ENCODE measurements at places on chromosomes 2 and 18. TPM values are rescaled to one million over a fixed set of nuclear protein-coding genes. Genes with fewer than 3 reads are reported as not detected.

DNA sequence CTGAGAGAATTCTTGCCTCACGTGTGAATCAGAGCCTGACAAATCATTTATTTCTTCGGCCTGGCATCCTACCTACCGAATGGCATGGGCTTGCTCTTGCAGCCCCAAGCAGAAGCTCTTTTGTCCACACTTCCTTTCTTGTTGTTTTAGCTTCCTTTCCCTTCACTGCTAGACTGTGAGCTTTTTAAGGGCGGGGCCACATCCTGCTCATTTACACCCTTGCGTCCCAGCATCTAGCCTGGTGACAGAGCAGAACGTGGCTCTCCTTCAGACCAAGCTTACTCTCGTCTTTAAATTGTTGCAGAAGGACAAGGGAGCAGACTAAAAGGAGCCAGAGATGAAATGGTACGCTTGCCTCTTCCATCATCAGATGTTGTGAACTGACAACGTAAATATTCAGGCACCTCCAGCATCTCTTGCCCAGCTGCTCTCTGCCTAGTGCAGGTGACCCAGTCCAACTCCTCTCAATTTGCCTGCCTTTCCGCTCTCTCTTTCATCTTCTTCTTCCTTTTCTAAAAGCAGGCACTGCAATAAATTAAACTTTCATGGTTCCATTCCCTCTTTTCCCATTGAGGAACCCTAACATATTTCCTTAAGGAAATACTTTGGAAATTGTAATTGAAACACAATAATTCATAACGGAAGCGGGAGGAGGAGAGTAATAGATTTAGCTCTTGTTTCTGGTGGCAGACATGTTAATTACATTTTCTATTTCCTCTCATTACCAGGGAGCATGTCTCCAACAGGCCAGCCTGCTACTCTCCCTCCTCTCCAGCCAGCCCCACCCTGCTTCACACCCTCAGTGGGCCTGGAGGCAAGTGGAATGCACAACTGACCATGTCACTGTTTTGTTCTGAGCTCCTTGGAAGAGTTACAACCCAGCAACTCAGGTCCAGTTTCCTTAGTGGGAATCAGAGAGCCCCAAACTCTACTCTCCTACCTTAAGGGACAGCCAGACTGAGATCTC is 228.1 kb upstream of the TRIB2 start:
- DNase-seq: no peak

GRCh38 chr18:49884959-49885358 is 71.6 kb upstream of the ACAA2 start:
- DNase-seq: peak; percentile 87

- peak; percentile 66 for DNase-seq
These were observed at the start of gene SH3BP4 for GRCh38 chr2:234951664-234952269. Gene SH3BP4 (plus strand): TSS chr2:234952017. CDS start chr2:235035003, 82,986 bp downstream.

- DNase-seq: no peak
These were observed 42.8 kb upstream of the COL3A1 start for GRCh38 chr2:188931361-188931760.

DNA sequence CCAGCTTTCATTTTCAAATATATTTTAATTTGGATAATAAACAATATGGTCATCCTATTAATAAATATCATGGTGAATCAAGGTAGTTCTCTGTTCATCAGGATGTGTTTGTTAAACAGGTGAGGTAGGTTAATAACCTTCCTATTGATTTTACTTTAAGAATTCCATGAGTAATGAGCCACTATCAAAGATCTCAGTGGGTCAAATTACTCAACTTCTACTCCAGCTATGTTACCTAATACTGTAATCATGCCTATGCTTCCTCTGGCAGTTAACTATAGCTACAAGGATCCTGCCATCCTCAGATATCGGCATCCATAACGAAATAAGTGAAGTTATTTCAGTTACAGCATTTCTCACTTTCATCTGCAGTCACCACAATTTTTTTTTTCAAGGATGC is 289.6 kb upstream of the SLC8A1 start:
- DNase-seq: peak; percentile 8

- DNase-seq: no peak
These were observed 776.2 kb downstream of the RNF144A start for GRCh38 chr2:7693246-7694075.

DNA sequence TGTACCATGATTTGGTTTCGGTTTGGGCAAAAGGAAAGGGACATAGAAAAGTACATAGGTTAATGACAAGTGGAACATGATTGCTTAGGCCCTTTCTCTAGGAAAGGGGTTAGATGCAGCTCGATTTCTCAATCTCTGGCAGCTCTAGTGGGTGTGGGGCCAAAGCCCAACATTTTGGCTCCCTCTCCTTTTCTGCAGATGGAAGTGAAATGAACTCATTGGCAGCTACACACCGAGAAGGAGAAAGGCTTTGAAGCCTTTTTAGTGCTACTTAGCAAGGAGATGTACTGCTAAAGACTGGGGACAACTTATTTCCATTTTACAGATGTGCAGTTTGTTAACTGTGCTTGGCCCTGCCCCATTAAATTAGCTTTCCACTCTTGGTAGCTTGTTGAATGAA is 93.8 kb downstream of the LYPD6B start:
- DNase-seq: no peak

GRCh38 chr2:126796931-126797621 is 101.6 kb upstream of the TEX51 start:
- DNase-seq: no peak

- DNase-seq: no peak
These were observed 95.1 kb downstream of the CYRIA start for GRCh38 chr2:16570516-16570915.

GRCh38 chr2:169275696-169276444 is 86.5 kb downstream of the LRP2 start:
- DNase-seq: peak; percentile 7

- no peak for DNase-seq
These were observed 23.3 kb upstream of the UBE2F start for GRCh38 chr2:237943395-237944094.

DNA sequence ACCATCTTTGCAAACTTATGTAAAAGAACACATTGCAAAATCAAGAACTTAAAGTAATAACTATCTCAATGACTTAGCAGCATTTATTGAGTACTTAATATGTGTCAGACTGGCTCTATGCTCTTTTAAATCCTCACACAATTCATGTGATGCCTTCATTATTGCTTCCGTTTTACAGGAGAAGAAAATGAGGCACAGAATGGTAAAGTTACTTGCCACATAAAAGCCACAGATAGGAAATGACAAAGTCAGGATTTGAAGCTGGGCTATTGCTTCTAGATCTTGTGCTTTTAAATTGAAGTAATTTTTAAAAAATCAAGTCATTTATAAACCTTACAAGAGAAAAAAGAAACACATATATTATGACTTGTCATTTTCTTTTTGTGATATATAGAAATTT is 174.2 kb downstream of the WDR7 start:
- DNase-seq: no peak

- DNase-seq: no peak
These were observed 124.1 kb downstream of the METTL8 start for GRCh38 chr2:171309455-171310286.

- no peak for DNase-seq
These were observed 4.3 kb downstream of the SOX11 start for GRCh38 chr2:5696404-5696944.

GRCh38 chr18:3041843-3042242 is 28.9 kb upstream of the LPIN2 start:
- no peak for DNase-seq

Gene CNTNAP5
- not detected for total RNA-seq

Gene ASB18
- total RNA-seq: not detected

Gene CRYGC
- total RNA-seq: 0.52 TPM

Gene BZW1
- 350 TPM for total RNA-seq

Gene SGPP2
- total RNA-seq: 5.3 TPM

Gene IL36A
- not detected for total RNA-seq

Gene STPG4
- 0.64 TPM for total RNA-seq

Gene SERPINB10
- total RNA-seq: not detected

Gene NAGK
- total RNA-seq: 29.5 TPM

Gene RPRM
- total RNA-seq: 0.17 TPM

Gene SERPINB3
- total RNA-seq: 0.75 TPM

Measured in mammary epithelial cell (primary cell).